ENCODE measurements at places on chromosomes 11 and 22.

DNA sequence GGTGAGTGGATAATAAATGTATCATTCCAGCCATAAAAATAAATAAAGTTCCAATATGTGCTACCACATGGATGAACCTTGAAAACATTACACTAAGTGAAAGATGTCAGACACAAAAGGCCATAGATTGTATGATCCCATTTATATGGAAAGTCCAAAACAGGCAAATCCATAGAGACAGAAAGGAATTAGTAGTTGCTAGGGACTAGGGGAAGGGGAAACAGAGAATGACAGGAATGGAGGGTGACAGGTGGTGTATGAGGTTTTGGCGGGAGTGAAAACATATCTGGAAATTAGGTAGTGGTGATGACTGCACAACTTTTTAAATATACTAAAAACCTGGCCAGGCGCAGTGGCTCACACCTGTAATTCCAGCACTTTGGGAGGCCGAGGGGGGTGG, 15.2 kb upstream of the CARD10 start:
- no peak for DNase-seq

DNA sequence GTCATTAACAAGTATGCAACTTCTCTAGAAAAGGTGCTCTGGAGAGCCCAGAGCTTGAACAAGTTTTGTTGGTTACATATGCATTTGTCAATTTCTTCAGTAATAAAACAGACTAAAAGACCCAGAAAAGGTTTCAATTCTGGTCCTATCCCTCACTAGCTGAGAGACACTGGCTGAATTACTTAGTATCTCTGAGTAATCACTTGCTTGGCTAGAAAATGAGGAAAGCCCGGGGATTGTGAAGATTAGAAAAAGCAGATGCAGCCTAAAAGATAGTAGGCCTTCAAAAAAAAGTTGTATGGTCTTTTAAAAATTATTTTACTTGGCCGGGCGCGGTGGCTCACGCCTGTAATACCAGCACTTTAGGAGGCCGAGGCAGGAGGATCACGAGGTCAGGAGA, 41.2 kb downstream of the MAPK1 start:
- DNase-seq, result no peak

DNA sequence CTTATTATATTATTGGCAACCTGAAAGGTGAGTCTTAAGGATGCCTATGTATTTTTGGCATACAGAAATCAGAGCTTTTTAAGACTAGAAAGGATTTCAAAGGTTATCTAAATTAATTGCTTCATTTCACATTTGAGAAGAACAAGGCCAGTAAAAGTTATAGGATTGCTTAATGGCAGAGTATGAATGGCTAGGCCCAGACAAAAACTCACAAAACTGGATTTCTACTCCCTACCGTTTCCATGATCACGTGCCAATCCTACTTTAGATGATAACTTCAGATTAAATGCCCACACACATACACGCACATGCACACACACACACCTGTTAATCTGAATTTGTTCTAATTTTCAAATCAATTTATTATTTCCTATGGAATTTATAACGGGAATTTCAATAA, 1.8 kb upstream of the PDE3B start:
- no peak for DNase-seq

DNA sequence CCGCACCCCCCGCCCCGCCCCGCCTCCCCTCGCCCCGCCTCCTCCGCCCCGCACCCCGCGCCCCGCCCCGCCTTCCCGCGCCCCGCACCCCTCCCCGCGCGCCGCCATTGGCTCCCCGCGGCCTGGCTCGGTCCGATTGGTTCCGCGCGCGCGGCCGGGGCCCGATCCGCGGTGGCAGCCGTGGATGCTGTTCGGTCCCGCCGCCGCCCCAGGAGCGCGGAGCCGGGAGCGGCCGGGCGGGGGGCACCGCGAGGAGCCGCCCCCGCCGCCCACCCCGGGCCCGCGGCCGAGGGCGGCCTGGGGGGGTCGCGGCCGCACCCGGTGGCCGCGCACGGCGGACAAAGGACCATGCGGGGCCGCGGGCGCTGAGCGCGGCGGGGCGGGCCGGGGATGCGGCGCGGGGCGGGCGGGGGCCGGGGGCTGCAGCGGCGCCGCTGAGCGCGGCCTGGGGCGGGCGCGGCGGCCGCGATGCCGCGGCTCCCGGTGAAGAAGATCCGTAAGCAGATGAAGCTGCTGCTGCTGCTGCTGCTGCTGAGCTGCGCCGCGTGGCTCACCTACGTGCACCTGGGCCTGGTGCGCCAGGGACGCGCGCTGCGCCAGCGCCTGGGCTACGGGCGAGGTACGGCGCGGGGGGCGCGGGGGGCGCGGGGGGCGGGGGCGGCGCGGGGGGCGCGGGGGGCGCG, at the start of gene B4GALNT4:
Gene B4GALNT4, plus strand, starts transcription at position 164 of the 683 bp plus-strand sequence. Its CDS starts 305 bp downstream, at position 469.
- DNase-seq, result peak; percentile 87

- no peak for DNase-seq
Observed at GRCh38 chr11:32290783-32291182, 144.6 kb downstream of the WT1 start.

- peak; percentile 75 for DNase-seq
Observed at GRCh38 chr22:17639247-17639741, 737 bp downstream of the BCL2L13 start.

DNA sequence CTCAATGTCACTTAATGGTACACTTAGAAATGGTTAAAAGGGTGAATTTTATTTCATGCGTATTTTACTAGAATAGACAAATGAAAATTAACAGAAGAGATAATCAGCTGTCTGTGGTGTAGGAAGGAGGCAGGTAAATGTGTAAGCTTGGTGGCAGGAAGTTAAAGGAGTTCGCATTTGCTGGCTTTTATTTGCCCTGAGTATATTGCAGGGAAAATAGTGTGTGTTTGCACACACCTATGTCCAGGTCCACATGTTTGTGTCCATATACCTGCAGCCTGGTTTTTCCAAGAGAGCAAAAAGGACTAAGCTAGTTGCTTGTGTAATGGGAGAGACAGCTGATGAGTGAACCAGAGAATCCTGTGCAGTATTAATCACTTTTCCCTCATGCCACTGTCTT, 16.0 kb downstream of the NTM start:
- no peak for DNase-seq

GRCh38 chr11:9070749-9071491, 20.5 kb downstream of the SCUBE2 start:
- no peak for DNase-seq

DNA sequence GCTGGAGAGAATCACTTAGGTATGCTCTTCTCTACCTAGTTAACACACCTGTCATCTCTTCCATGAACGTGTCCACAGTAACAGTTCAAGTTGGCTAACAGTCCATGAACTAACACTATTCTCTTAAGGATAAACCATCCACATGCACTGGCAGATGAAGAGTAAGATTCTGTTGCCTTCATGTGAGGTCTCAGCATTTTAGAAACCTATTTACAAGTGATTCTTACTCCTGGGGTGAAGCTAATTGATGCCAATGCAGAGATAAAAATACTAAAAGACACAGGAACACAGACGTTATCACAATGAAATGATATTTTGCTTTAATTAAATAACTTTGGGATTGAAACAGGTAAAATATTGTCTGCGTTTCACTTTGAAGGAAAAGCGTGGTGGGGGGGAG, 1.3 kb downstream of the LRRC4C start:
- DNase-seq, result no peak

DNA sequence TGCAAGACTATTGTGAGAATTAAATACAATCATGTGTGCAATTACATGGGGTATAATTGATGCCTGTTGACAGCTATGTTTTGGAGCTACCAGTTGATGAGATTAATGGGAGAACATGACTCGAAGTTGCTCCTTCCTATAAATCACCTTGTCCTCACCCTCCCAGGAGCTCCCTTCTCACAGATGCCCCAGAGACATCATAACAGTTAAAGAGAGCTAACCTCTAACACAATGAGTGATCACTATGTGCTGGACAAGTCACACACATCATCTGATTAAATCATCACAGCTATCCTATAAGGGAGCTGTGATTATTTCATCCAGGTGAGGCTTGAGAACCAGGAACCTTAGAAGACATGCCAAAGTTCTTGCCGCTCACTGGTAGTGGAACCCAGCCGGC, 394.2 kb downstream of the NTM start:
- DNase-seq, result no peak

DNA sequence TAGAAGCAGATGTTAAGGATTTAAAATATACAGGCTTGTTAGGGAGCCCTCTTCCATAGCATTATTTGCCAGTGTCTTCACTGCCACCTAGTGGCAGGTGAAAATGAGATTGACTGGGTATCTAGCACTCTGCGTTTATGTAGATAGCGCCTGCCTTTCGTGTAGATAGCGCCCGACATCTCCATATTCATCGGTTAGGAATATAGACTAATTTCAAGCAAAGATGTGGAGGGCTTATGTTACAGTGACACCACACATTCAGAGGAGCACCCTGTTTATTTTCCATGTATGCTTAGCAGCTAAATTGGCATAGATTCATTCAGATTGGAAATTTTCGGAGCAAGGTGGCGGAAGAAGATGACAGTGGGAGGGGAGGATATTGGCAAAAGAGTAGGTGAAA, 72.0 kb downstream of the SLC5A12 start:
- DNase-seq, result peak; percentile 89

DNA sequence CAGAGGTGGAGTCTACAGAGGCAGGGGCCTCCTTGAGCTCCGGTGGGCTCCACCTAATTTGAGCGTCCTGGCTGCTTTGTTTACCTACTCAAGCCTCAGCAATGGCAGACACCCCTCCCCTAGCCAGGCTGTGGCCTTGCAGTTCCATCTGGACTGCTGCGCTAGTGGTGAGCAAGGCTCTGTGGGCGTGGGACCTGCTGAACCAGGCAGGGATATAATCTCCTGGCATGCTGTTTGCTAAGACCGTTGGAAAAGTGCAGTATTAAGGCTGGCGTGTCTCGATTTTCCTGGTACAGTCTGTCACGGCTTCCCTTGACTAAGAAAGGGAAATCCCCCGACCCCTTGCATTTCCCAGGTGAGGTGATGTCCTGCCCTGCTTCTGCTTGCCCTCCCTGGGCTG, 77.7 kb downstream of the GDPD4 start:
- no peak for DNase-seq

DNA sequence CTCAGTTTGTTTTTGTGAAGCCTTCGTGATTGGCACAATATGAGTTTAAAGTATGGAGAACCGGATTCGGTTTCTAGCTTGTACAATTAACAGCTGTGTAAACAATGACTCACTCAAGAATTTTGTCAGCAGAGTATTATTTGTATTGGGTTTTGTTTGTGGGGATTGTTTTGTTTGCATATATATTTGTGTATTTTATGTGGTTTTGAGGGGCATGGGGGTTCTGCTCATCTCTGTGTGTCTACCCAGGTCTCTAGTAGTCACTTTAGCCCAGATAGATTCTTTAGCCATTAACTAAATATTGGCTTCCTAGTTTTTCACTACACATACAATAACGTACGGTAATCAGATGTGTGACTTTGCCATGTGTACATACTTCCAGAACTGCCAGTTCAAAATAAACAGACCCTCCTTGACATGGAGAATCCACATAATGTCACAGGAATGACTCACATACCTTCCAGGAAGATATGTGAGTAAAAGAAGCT, 7.5 kb upstream of the MS4A7 start:
- peak; percentile 99 for DNase-seq

DNA sequence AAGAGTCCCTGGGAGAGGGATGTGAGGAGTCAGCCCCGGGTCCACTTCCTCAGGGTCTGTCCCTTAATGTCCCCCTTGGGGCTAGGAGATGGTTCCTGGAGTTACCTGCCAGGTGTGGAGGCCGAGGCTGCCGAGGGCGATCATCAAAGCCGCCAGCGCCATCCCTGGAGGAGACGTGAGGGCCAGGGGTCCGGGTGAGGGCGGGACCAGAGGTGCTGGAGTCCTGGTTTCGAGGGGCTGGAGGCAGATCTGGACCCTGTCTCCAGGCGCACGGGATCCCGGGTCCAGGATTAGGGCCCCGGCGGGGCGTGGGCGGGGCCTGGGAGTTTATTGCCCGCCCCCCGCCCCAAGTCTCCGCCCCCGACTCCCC, at the start of gene ART5:
Gene ART5, minus strand, starts transcription at position 292 of the 370 bp plus-strand sequence. Its CDS starts 130 bp downstream, at position 162.
- DNase-seq, result no peak

DNA sequence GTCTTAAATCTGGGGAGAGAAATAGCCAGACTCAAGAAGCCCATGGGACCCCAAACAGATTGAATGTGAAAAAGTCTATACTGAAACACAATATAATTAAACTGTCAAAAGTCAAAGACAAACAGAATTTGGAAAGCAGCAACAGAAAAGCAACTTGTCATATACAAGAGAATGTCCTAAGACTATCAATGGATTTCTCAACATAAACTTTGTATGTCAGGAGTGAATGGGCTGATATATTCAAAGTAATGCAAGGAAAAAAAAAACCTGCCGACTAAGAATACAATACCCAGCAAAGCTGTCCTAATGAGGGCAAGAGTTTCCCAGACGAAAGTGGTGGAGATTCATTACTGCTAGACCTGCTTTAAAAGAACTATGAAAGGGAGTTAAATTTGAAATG, 73.2 kb downstream of the TBC1D22A start:
- DNase-seq, result no peak

GRCh38 chr11:112315057-112315720, 54.5 kb upstream of the PLET1 start:
- DNase-seq, result no peak

GRCh38 chr11:128517451-128518230, 69.7 kb downstream of the ETS1 start:
- DNase-seq, result no peak

- DNase-seq, result peak; percentile 62
Observed at GRCh38 chr11:128886406-128887124, 4.6 kb upstream of the KCNJ5 start.

GRCh38 chr11:127340438-127340837, 339.9 kb upstream of the KIRREL3 start:
- no peak for DNase-seq

GRCh38 chr11:33608386-33608785, 92.2 kb downstream of the C11orf91 start:
- DNase-seq, result no peak

DNA sequence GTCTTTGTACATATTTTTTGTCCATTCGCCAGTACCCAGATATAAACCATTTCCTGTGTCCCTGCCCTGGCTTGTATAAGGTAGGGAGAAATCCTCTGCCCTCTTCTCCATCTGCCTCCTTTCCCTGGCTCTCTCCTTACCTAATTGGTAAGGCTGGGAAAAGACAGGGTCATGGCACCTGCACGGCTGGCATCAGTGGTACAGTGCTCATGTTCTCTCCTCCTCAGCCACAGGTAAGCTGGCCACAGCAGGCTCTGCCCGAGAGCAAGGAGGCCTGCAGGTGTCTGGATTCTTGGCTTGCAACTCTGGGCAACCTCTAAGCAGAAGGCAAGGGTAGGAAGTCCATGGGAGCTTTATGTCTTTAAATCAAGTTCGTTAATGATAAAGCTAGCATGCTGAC, 419.9 kb downstream of the BUD13 start:
- no peak for DNase-seq

- no peak for DNase-seq
Observed at GRCh38 chr11:111135101-111135500, 110.4 kb upstream of the POU2AF2 start.

- no peak for DNase-seq
Observed at GRCh38 chr22:23197836-23198235, 17.5 kb downstream of the BCR start.

All from DMS53 (cell line).